ENCODE measurements at places on chromosomes 11 and 22. TPM values are rescaled to one million over a fixed set of nuclear protein-coding genes. Genes with fewer than 3 reads are reported as not detected.
A peak's percentile ranks its signal among the peaks of the same experiment; 100 is the strongest.

DNA sequence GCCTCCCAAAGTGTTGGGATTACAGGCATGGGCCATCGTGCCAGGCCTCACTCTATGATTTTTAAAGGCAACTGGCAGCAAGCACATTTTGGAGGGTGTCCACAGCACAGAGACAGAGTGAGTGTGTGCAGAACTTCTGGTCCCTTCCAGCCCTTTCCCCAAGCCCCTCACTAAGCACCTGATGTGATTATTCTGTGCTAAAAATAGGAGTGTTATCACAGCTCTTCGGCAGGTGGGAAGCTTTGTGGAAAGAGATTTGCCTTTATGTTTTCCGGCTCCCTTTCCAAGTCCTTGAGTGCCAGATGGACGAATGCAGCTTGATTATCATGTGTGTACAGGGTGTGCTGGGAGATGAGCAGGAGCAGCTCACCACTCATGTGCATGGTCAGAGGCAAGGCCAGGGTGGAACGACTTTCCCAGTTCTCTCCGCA is 310.8 kb downstream of the DDX10 start:
- no peak for DNase-seq

CDON gene
- 4.1 TPM for total RNA-seq

DNA sequence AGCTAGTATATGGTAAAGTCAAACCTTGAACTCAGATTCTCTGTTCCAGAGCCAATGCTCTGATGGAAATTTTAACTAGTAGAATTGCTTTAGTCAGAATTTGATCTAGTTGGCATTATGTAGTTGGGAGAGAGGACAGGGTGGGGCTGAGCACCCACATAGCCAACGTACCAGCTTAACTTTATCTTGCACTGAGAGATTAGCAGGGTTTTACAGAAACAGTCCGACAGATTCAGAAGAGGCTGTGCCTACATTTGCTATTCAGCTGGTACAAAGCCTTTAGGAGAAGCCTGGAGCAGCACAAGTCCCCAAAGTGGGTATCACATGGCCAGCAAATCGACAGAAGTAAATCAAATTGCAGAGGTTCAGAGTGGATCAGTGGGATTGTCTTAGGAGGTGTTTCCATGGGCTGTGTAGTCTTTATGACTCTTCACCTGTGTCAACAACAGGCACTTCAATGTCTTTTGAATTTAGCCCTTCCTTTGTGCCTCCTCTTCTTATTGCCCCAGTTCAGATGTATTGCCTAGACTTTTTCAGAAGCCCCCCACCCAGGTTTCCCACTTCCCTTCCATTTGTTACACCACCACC is 7.3 kb upstream of the CSRP3 start:
- DNase-seq: no peak

DNA sequence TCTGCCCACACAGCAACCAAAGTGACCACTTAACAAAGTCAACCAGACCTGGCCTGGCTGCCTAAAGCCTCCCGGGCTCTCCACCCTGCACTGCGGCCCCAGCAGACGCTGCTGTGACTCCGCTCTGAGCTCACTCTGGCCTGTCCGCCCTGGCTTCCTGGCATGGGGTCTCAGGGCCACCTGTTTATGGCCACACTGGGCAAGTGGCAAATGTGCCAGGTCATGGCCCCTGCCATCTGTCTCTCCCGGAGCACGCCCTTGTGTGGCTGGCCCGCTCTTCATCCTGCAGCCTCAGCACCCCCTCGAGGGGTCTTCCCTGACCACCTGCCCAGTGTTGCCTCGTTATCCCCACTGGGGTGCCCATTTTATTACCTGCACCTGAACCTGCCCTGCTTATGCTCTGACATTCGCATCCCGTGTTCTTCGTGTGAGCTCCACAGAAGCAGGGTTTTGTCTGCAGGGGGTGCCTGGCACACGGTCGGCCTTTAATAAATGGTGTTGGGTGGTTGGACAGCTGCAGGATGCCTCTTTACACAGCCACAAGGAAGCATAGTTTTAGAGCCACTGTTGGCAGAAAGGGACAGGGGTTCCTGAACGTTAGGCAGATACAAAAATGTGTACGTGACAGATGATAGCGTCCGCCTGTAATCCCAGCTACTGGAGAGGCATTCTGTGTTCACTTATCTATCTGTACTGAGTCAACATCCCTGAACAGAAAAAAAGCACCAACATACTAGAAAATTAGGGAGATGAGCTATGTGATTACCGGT is 785.6 kb downstream of the TBC1D22A start:
- DNase-seq: peak; percentile 10

GRCh38 chr11:36314434-36314767 is 18.3 kb downstream of the PRR5L start:
- DNase-seq: no peak

All from activated CD8-positive, alpha-beta T cell treated with anti-CD3 and anti-CD28 coated beads, Interleukin-2, amount 10 ng/mL, durations not matched to agents 7 days and 5 days (primary cell).